ENCODE measurements at places on chromosomes 13 and 19. TPM values are rescaled to one million over a fixed set of nuclear protein-coding genes. Genes with fewer than 3 reads are reported as not detected.

- no peak overlapping the region for H3K4me3 ChIP-seq
- no peak for DNase-seq
- H3K27ac ChIP-seq = no peak overlapping the region
- H3K36me3 ChIP-seq = no peaks in the 10 kb centered on the region
- H3K27me3 ChIP-seq = no peaks in the 10 kb centered on the region
- no peaks in the 10 kb centered on the region for H3K4me1 ChIP-seq
Measured at GRCh38 chr13:85879014-85879413, 79.8 kb upstream of the SLITRK6 start.

DNA sequence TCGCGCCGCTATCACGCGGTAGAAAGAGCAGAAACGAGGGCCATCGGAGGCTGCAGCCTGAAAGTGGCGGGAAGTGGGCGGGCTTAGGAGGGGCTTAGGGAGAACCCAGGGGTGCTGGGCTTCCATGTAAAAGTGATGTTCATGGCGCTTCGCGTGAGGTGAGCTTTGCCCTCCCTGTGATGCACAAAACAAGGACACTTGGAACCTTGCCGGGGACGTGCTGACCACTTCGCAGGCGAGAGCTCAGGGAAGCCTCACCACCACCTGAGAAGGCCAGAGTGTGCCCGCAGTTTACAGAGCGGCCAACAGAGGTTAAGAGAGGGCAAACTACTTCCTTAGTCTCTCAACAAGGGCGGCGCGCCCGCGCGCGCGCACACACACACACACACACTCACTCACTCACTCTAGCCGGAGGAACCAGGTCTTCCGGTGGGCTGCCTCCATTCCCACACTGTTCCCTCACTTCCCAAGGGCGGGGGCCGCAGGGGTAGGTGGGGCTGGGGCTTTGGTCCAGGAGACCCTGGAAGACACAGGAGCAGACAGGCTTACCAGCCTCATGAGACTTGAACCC lies 651 bp downstream of the GAPDHS start:
- H3K27me3 ChIP-seq = peaks cover 26% of the 10 kb centered on the region
- H3K4me3 ChIP-seq = peak overlapping the region; percentile 56

DNA sequence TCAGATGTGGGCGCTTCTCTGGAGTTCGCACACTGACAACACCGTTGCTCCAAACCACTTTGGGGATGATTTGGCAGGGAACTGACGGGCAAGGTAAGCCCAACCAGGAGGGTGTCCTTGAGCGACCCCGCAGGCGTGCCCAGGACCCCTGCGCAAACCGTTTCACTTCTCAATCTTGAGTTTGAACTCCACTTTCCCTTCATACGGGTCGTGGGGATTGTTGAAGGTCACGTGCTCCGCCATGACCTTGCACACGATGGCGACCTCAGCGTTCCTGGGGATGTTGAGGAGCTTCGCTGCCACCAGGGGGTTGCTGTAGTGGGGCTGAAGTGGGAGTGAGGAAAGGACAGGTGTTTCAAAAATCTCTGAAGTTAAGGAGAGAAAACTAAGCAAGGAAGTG lies 8.8 kb downstream of the ATP4B start:
- peaks cover 10% of the 10 kb centered on the region for H3K4me1 ChIP-seq
- no peak overlapping the region for H3K4me3 ChIP-seq
- H3K36me3 ChIP-seq = no peaks in the 10 kb centered on the region
- no peaks in the 10 kb centered on the region for H3K27me3 ChIP-seq
- no peak overlapping the region for H3K27ac ChIP-seq
- no peak for DNase-seq

ZNF177 gene
- 0.18 TPM for total RNA-seq

- H3K4me3 ChIP-seq = no peak overlapping the region
- H3K27ac ChIP-seq = no peak overlapping the region
- no peak for DNase-seq
- no peaks in the 10 kb centered on the region for H3K36me3 ChIP-seq
Measured at GRCh38 chr13:106100171-106100919, 435.1 kb downstream of the EFNB2 start.

NRTN gene
- 0.23 TPM for total RNA-seq

DNA sequence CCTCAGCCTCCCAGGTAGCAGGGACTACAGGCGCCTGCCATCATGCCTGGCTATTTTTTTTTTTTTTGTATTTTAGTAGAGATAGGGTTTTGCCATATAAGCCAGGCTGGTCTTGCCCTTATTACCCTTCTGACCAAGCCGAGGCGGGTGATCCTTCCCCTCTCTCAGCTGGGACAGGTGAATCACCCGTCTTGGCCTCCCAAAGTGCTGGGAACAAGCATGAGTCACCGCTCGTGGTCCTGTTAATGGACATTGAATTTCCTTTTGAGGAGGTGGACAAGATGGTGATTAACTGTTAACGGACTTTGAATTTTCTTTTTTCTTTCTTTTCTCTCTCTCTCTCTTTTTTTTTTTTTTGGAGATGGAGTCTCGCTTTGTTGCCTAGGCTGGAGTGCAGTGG lies 10.6 kb downstream of the CD70 start:
- H3K4me3 ChIP-seq = no peak overlapping the region
- peaks cover 2% of the 10 kb centered on the region for H3K27me3 ChIP-seq
- peaks cover 6% of the 10 kb centered on the region for H3K36me3 ChIP-seq

GRCh38 chr19:14072535-14073260 lies at the start of gene MISP3:
MISP3 (plus strand) TSS chr19:14072786; CDS start chr19:14073310, 524 bp downstream.
- H3K4me3 ChIP-seq = peak within 1 kb of the TSS; percentile 97
- H3K27ac ChIP-seq = peak within 1 kb of the TSS; percentile 98
- peaks cover 5% of the 10 kb centered on the region for H3K27me3 ChIP-seq
- H3K4me1 ChIP-seq = peaks cover 16% of the 10 kb centered on the region
- H3K36me3 ChIP-seq = no peaks in the 10 kb centered on the region

ZNF506 gene
- total RNA-seq = 13.5 TPM

GRCh38 chr19:3269916-3270671 lies 45.6 kb downstream of the CELF5 start:
- no peak overlapping the region for H3K4me3 ChIP-seq
- no peak for DNase-seq
- no peaks in the 10 kb centered on the region for H3K36me3 ChIP-seq
- H3K27ac ChIP-seq = no peak overlapping the region

- DNase-seq = no peak
- no peak overlapping the region for H3K27ac ChIP-seq
- H3K27me3 ChIP-seq = peaks cover 24% of the 10 kb centered on the region
- no peak overlapping the region for H3K4me3 ChIP-seq
- H3K4me1 ChIP-seq = no peaks in the 10 kb centered on the region
Measured at GRCh38 chr19:273393-273792, 17.8 kb downstream of the PLPP2 start.

- no peaks in the 10 kb centered on the region for H3K4me1 ChIP-seq
- no peaks in the 10 kb centered on the region for H3K36me3 ChIP-seq
- no peak overlapping the region for H3K27ac ChIP-seq
- H3K4me3 ChIP-seq = no peak overlapping the region
- H3K27me3 ChIP-seq = peaks cover under 1% of the 10 kb centered on the region
- no peak for DNase-seq
Measured at GRCh38 chr19:7691497-7691896, 10.4 kb downstream of the FCER2 start.

DNA sequence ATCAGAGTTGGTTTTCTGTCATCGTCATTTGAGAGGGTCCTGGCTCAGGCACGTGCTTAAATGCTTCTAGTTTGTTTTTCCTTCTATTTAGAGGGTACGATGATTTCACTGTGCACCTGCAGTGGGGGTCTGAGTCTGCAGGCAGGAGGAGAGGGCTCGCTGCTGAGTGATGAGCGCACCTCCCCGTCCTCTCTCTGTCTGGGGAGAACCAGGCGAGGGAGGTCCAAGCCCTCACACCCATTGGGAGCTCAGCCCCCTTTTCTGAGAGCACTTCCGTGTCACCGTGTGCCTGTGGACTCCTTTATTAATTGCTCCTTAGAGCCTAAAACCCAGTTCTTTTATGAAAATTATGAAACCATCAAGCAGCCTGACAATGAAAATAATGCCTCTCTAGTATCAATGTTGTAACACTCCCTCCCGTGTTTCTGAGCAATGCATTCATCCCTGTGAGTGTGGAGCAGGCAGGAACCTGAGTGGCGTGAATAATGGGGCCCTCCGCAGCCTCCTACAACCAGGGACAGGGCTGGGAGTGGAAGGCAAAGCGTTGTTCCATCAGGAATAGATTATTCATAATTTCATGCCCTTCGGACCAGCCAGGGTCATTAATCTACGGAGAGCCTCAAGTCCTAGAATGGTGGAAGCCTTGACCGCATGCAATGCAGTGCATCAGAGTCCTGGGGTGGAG lies 191.6 kb downstream of the UQCRFS1 start:
- DNase-seq = no peak
- no peaks in the 10 kb centered on the region for H3K4me1 ChIP-seq
- no peaks in the 10 kb centered on the region for H3K27me3 ChIP-seq
- H3K27ac ChIP-seq = no peak overlapping the region

DNA sequence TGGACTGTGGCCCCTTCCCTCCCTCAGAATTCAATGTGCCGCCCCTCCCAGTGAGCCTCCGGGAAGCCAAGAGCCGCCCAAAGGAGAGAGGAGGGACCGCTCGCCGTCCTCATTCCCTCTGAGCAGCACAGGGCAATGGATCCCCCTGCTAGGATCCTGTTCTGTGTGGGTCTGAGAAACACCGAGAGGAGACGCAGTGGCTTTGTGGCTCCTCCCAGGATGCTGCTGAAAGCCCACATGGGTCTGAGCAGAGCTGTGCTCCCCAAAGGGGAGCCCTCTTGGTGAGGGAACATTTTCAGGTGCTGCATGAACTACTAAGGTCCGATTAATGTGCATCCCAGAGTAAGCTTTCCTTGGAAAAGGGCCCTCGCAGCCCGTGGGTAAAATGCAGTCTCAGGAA lies 30.4 kb downstream of the DHRS12 start:
- no peaks in the 10 kb centered on the region for H3K36me3 ChIP-seq
- no peak for DNase-seq
- no peak overlapping the region for H3K27ac ChIP-seq
- no peak overlapping the region for H3K4me3 ChIP-seq
- H3K4me1 ChIP-seq = no peaks in the 10 kb centered on the region
- no peaks in the 10 kb centered on the region for H3K27me3 ChIP-seq

- H3K4me1 ChIP-seq = peaks cover 6% of the 10 kb centered on the region
- no peak overlapping the region for H3K27ac ChIP-seq
- H3K27me3 ChIP-seq = no peaks in the 10 kb centered on the region
- H3K36me3 ChIP-seq = peaks cover 6% of the 10 kb centered on the region
Measured at GRCh38 chr13:95247852-95248251, 53.4 kb downstream of the ABCC4 start.

ZGLP1 gene
- 3.5 TPM for total RNA-seq
